NCI-H526 (cell line): ENCODE measurements at places on chromosomes 7 and 10.

DNA sequence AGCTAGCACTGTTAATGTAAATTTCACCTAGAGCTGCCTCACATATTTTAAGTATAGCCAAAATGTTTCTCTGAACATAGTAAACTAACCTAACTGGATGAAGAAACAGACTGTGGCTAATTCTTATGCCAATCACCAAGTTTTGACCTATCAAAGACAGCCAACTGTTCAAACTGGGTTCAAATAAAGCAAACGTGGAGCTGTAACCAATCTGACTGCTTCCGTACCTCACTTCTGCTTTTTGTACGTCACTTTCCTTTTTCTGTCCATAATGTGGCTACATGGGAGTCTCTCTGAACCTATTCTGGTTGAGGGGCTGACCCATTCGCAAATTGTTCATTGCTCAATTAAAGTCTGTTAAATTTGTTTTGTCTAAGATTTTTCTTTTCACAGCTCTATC is 66.3 kb upstream of the ETV1 start:
- DNase-seq = no peak

DNA sequence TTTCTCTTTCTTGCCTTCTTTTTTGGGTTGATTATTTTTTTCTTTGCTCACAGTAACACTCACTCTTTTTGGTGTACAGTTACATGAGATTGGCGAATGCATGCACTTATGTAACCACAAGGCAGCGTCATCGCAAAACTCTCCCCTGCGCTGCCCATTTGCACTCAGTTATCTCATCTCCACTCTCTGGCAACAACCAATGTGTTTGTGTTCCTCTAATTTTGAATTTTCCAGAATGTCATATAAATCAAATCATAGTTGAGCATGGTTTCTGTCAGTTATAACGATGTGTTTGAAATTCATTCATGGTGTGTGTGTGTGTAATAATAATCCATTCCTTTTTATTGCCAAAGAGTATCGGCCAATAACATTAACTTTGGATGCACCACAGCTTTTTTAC is 23.0 kb upstream of the IGFBP3 start:
- no peak for DNase-seq

GRCh38 chr10:33723181-33723580 is 388.7 kb upstream of the NRP1 start:
- no peak for DNase-seq

DNA sequence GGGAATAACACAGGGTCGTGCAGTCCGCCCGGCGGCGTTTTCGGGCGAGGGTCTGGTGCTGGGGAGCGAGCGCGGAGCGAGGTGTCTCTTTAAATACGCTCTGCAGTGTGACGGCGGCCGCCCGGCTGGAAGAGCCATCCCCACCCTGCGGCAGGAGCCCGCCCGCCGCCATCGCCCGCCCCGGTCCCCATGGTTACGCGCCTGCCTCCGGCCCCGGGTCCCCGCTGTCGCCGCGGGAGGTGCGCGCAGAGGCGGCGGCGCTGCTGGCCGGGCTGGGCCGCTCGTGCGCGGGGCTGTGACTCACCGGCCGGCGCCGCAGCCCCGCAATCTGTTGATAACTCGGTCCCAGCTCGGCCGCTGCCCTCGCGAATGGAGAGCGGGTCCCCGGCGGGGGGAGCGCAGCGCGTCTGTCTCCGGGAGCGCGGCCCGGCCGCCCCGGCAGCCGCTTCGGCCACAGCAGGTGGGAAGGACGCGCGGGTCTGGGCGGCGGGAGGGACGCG is at the start of gene ADGRA1:
TSS of gene ADGRA1 (plus strand) at position 246 of the 500 bp plus-strand sequence. CDS start 986 bp downstream, outside the sequence.
- peak; percentile 40 for DNase-seq

GRCh38 chr7:138565451-138566114 is 105.5 kb downstream of the TRIM24 start:
- DNase-seq = no peak

GRCh38 chr10:125262409-125262808 is 102.0 kb upstream of the CTBP2 start:
- DNase-seq = peak; percentile 63

- DNase-seq = no peak
These were observed 53.6 kb downstream of the PYROXD2 start for GRCh38 chr10:98361131-98362025.

GRCh38 chr10:17516376-17516775 is 62.0 kb upstream of the ST8SIA6 start:
- DNase-seq = no peak

DNA sequence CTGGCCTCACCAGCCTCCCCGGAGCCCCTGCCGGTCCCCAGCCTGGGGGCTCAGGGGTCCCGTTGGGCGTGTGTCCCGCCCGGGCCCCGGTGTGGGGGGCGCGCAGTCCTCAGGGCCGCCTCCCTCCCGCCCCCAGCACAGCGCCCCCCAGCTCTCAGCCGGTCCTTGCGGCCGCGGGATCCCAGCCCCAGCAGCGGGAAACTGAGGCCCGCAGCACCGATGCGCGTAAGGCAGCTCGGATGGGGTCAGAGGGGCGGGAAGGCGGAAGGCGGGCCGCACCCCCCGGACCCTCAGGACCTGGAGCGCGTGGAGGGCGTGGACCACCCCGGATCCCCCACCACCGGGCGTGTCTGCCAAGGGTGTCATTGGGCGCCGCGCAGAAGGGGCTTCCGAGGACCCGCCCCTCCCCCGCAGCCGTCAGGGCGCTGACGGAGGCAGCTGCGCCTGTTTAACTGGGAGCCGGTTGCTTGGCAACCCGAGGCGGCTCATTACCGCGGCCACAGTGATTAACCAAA is 14.9 kb downstream of the UNCX start:
- DNase-seq = peak; percentile 62

DNA sequence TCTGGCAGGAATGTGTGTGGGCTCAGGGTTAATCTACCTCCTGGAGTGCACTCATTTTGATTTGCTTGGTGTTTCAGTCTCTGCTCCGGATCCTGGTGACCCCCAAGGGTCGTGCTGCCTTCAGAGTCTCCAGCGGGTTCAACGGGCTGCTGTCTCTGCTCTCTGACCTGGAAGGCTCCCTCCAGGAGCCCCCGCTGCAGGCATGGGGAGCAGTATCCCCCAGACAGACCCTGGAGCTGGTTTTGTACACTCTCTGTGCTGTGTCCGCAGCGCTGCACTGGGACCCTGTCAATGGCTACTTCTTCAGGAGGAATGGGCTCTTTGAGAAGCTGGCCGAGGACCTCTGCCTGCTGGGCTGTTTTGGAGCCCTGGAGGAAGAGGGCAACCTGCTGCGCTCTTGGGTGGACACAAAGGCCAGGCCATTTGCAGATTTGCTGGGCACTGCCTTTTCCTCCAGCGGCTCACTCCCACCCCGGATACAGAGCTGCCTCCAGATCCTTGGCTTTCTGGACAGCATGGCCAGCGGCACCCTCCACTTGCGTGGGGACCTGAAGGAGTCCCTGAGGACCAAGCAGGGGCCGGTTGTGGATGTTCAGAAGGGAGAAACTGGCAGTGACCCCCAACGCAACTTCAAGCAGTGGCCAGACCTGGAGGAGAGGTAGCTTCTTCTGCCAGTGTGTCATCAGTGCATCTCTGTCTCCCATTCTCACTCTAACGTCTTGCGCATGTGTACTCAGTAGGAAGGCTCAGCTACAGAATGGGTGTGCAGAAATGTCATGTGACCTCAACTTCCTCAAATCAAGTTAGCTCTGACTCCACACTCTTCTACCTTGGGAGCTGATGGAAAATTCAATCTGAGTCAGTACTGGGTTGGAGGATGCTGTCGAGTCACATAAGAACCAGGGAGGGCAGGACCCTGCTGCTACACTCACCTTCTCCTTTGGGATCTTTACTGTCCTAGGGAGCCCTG is 58.5 kb downstream of the WDFY4 start:
- no peak for DNase-seq

DNA sequence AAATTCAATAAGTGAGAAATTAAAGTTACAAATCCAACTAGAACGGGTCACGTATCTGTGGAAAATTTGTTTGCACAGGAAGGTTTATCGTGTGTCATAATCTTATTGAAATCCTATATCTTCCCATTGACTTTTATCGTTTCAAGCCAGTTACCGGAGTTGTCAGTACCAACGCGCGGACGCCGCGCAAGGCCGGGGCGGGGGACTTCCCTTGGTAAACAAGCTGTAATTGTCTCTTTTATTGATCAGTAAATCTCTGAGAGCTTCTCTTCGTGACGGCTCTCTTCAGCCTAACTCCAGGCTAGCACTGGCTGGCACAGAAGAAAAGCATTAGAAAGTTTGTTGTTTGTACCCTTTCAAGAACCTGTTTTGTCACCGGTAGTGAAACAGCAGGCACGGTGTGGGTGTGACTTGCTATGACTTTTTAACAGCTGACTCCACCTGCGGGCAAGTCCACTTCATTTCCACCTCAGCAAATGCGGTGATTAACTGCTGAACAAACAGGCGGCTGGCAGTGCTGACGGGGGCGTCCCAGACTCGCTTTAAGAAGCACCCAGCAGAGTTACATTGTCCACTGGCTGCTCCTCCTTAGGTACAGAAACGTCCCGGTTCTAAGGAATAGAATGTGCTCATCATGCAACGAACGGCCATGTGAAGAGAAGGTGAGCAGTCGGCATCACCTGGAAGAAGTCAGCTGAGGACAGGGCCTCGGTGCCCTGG is 215.8 kb downstream of the MAD1L1 start:
- no peak for DNase-seq

DNA sequence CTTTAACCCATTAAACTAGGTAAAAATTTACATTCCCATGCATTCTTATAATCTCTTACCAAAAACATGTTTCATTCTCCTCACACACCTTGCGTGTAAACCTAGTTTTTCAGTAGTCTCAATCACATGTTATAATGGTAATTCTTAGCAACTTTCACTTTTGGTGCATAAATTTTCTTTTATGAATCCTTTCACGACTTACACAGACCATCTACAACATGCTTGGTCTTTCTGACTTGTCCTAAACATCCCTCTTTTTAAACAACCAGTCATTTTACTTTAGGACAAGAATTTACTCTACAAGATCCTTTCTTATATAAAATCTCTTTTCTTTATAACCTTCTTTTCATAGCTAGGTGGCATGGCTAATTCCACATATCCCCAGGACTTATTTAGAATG is 25.8 kb downstream of the FBXL13 start:
- DNase-seq = no peak

DNA sequence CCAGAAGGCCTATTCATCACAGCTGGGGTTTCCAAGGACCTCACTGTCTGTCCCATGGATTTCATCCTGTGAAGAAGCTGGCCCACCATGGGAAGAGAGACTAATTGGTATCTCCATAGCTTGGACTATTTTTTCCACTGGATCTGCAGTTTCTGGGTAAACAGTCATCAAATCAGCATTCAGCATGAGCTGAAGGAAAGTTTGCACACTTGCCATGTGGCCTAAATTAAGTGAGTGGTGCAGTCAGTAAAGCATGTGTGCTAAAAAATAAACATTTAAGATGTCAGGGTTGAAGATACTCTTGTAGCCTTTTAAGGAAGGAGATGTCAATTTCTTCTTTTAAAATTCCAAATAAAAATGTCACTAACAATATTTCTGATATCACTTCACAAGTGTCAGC is 381.1 kb upstream of the ZMIZ1 start:
- no peak for DNase-seq

DNA sequence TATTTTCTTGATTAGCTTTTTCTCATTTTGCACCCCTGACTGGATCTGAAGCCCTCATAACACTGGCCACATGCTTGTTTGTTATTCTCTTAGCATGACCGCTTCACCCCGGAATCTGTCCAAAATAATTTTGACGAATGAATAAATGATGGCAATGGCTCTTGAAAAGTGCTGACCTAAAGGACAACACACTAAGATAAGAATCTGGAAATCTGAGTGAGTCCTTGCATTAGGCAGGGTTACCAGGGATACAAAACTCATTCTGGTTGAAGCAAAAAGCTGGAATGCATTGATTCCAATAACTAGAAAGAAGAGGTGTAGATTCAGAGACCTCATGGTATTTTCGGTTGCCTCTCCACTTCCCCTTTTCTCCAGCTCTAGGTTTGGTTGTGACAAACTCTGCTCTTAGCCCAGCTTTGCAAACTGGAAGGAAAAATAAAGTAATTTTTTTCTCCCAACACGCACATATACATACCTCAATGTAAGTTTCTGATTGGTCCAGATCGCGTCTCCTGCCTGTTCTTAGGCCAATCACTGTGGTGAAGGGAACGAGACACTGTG is 157.4 kb downstream of the SKIDA1 start:
- DNase-seq = no peak

- no peak for DNase-seq
These were observed 46.0 kb downstream of the RNF133 start for GRCh38 chr7:122652876-122653275.

- no peak for DNase-seq
These were observed 34.5 kb upstream of the EBLN1 start for GRCh38 chr10:22252224-22252800.

DNA sequence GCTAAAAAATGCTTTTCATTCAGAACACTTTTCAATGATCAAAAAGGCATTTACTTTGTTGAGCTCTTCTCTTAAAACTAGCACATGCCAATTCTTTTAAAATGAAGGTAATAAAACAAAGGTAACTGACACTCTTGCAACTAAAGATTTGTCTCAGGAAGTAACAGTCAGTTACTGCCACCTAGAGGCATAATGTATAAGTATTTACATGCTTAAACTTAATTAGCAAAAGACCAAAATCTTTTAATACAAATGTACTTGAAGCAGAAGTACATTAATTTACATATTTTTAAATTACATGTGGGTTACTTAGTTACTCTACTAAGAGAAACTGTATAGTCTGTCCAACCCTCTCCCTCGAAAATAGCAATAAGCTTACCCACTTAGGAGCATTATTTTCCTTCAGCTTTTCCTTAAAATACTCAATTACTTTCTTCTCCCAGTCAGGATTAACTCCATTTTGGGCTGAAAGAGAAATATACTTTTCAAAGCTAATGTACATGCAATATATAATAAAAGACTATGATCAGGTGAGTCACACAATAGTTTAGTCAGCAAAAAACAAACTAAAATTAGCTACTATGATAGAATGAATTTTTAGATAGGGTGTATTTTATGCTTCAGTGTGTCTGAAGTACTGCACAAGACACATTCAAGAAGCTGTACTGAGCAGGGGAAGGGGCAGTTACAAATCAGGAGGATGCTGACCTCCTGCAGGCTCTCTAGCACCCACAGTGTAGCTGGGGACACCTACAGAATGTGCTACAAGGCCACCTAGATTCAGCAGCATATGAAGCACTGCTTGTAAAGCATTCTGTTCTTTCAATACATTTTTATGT is 13.0 kb downstream of the MCMBP start:
- DNase-seq = peak; percentile 14

- DNase-seq = peak; percentile 16
These were observed 205.3 kb downstream of the HTR7 start for GRCh38 chr10:90652519-90652918.

DNA sequence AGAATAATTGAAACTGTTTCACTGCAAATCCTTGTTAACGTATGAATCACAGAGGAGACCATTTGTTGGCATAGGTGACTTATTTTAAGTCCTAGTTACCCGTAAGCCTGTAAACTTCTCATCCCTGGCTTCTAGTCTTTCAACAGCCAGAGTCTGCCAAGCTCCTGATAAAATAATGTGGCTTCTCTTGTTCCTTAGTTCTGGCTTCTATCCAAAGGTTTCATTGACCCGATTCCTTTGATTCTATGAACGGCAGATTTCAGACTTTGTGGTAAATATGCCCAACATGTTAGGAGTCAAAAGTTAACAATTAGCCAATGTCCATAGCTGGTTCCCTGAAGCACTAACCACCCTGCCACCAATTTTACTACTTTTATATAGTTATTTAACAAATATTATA is 23.3 kb downstream of the DNAH11 start:
- no peak for DNase-seq

GRCh38 chr7:129110258-129110981 is 34.1 kb upstream of the TSPAN33 start:
- DNase-seq = no peak
